ENCODE measurements at places on chromosomes 5 and 9.

GRCh38 chr5:53678981-53679660, 118.7 kb downstream of the NDUFS4 start:
- DNase-seq, result no peak

DNA sequence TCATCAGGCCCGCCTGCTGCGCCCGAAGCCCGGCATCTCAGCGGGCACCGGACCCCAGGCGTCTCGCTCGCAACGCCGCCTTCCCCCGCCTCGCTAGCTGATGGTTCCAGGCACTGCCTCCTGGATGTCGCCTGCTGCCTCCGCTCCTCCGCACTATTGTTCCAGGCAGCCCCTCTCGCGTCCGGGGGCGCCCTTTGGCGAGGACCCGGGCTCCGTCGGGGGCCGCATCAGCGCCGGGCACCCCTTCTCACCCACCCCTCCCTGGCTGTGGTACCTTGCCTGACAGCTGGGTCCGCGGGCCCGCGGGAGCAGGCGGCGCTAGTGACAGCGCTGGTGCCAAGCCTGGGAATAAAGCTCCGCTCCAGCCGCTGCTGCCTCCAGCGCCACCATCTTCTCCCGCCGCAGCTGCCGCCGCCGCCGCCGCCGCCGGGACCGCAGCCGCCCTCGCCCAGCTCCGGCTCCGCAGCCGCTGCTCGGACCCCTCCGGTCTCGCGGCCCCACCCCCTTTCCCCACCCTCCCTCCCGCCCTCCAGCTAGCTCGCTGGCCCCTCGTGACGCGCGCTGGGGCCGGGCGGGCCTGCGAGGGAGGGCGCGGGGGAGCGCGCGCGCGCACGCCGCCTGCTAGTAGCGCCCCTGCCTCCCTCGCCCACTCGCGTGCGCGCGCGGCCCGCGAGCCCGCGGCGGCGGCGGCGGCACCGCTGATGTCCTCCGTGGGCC, at the start of gene APBA1:
APBA1 (minus strand) TSS at position 493 of the 717 bp plus-strand sequence.
- no peak for DNase-seq

- no peak for DNase-seq
These were observed 7.3 kb downstream of the UBTD2 start for GRCh38 chr5:172276214-172276613.

- DNase-seq, result no peak
These were observed 69.4 kb downstream of the NPR3 start for GRCh38 chr5:32780508-32780919.

DNA sequence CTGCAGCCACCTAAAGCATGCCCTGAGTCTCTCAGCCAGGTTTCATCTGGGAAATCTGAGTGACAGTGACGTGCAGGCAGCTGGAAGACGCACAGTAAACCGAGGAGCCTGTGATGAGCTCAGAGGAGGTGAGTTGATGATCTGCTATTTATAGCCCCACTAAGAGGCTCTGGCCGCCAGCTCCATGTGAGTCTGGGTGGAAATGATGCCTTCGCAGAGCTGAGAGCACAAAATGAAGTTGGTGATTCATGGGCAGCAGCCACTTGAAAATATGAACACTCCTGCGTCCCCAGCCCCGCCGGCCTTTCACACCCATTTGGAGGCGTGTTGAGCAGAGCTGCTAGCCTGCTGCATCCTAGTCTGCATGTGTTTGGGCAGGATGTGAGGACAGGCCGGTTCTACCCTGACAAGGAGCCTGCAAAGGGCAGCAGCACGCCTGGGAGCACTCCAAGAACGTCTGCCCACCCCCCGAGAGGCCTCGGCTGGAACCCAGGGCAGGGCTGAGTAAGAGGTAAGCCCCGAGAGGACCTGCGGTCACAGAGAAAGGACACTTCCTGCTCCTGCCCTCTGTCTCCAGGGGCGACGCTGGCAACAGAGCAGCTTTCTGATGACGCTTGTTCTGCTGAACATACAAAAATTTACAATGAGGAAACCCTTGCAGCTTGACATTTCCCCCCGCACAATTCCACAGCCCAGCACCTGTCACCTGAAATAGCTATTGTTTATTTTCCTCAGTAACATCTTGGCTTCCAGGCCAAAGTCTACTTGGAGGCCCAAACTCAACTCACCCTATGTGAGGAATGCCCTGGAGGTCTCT, 25.1 kb upstream of the CDKN2AIPNL start:
- DNase-seq, result peak; percentile 46

- no peak for DNase-seq
These were observed 10.2 kb upstream of the NTRK2 start for GRCh38 chr9:84659313-84659712.

- no peak for DNase-seq
These were observed 625 bp upstream of the OLFM1 start for GRCh38 chr9:135086597-135087488.

DNA sequence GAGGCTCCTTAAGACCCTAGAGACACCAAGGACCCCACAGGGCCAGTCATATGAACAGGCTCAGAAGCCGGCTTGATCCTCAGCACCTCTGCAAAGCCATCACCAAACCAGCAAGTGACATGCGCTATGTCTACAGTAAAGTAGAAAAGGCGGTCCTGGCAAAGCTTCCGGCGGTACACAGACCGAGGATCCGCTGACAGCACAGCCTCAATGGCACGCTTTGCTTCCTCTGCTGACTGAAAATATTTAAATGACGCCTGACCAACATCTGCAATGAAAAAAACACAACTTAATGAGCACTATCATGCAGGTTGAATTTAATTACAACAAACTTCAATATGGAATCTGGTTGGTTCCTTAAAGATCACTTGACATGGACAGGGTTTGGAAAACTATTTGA, 17.6 kb downstream of the TRMO start:
- DNase-seq, result no peak

DNA sequence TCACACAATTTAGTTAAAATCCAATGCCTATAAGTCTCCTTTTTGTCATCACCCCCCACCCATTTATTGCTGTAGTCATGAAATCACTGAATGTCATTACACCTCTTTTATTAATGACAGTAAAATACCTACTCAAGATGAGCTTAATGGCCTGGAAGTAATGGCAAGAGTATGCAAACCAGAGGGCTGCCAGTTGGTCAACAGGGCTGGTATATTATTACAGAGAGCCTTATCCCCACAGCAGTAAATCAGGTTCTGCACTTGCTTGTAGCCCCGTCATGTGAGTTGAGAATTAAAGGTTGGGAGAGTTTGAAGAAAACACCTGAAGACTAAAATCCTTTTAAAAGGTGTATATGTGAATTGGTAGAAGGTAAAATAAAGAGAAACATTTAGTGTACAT, 372.4 kb downstream of the MAT2B start:
- DNase-seq, result no peak

Measured in GM12878 (cell line).